ENCODE measurements at places on chromosomes 7 and 10. TPM values are rescaled to one million over a fixed set of nuclear protein-coding genes. Genes with fewer than 3 reads are reported as not detected.
A peak's percentile ranks its signal among the peaks of the same experiment; 100 is the strongest.

The TNS3 gene
- 12.9 TPM for polyA plus RNA-seq

The PKD1L1 gene
- polyA plus RNA-seq = 2.1 TPM

The ITIH5 gene
- 3.1 TPM for polyA plus RNA-seq

The GRM3 gene
- polyA plus RNA-seq = not detected

The PLXDC2 gene
- polyA plus RNA-seq = 3.4 TPM

The VGF gene
- not detected for polyA plus RNA-seq

The IL6 gene
- 1.7 TPM for polyA plus RNA-seq

The CPVL gene
- 134 TPM for polyA plus RNA-seq

The ZNF488 gene
- 0.07 TPM for polyA plus RNA-seq

DNA sequence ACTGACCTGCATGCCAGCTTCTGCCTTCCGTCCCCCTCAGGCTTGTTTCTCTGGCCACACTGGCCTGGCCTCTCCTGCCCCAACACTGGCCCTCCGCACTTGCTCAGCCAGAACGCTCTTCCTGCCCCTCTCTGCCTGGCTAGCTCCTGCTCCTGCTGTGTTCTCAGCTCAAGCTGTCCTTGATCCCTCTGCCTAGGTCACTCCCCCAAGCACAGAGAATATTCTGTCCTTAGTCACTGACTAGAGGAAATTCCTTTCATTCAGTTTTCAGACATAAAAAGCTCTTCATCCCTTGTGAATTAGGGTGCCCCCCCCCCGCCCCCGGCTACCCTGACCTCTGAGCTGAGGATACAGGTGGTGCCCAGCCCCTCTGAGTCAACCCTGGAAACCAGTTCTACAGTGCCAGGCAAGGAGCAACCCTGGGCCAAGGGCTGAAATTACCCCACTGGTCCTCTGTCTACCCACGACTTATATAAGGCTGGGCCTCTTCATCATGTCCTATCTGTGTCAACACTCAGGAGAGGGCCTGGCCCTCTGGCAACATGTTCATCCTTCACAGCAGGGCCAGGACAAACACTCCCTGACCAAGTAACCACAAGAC, 6.6 kb upstream of the SGPL1 start:
- DNase-seq = no peak

DNA sequence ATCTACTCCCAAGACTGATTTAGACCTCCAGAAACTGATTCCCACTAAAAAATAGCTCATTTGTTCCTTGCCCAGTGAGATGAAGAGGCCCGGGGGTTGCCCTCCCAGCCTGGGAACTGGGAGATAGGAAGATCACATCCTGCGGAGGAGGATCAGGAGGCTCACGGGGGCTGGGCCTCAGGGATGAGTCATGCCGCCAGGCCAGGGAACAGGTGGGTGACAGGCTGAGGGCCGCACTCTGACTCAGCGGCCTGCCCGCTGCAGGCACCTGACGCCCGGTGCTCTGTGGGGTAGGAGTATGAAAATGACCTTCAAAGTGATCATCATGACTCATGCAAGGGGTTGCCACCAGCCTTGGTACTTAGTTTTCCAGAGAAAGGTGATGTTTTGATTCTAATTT, 104.5 kb upstream of the ZPBP start:
- DNase-seq = no peak

DNA sequence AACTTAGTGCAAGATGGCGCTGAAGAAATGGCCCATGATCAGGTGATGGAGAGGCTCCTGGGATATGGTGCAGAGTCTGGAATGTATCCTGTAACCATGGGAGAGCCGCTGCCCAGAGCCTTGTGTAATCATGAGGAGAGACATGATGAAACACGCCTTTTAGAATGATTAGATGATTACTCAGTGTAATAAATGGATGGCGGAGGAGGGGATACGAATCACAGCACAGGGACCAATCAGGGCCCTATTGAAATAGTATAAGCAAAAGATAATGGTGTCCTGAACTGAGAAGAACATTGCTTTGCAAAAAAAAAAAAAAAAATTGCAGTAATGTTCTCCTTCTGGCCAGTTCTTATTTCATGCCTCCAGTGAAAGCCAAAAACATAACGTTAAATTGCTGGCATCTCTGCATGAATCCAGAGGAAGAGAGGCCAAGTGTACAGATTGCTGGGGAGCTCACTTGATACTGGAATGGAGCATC, 668.5 kb upstream of the AUTS2 start:
- no peak for DNase-seq

GRCh38 chr7:28155019-28155660, 25.5 kb downstream of the JAZF1 start:
- no peak for DNase-seq

- DNase-seq = peak; percentile 62
Observed at GRCh38 chr10:92839191-92840085, 8.9 kb upstream of the EXOC6 start.

DNA sequence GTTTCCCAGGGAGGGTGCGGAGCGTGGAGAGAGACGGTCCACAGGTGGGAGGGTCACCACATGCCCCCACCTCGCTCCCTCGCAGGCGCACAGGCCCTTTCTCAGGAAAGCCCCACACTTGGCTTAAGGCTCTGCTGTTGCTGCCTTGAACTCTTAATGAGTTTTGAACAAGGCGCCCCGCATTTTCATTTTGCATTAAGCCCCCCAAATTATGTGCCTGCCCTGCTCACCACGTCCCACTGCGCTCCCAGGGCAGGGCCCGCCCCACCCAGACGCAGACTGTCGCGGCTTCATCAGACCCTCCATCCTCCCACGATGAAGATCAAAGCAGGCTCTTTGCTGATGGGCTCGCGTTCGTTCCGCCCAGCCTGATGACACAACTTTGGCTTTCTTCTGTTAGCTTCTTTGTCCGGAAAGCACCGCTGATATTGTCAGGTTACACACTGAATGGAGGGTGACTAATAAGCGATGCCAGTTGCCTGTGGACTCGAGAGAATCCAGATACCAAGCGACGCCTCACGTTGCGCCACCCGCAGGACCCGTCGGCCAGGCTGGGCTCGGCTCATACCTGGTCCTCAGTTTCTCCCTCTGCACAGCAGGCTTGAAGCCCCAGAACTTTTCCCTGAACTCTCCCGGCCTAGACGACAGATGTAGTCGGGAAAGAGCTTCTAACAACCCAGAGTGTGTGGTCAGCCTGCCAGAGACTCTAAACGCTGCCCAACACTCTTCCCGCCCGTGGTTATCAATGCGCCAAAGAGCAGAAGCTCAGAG, 9.5 kb downstream of the CALML3 start:
- DNase-seq = no peak

- DNase-seq = no peak
Observed at GRCh38 chr7:136063326-136063666, 86.1 kb upstream of the MTPN start.

GRCh38 chr10:79196470-79197461, 128.0 kb downstream of the ZMIZ1 start:
- DNase-seq = peak; percentile 79

DNA sequence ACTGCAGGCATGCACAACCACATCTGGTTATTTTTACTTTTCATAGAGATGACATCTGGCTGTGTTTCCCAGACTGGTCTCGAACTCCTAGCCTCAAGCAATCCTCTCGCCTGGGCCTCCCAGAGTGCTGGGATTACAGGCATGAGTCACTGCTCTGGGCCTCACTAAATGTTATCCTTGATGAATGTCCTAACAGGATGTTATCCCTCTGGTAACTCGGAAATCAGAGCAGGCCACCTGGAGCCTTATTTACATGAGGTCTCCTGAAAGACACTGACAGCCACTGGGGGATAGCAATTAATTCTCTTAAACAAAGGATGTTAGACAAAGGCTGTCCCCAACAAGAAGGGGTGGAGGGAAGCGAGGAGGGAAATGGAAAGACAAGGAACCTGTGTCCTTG, 4.5 kb upstream of the ZNF438 start:
- DNase-seq = no peak

DNA sequence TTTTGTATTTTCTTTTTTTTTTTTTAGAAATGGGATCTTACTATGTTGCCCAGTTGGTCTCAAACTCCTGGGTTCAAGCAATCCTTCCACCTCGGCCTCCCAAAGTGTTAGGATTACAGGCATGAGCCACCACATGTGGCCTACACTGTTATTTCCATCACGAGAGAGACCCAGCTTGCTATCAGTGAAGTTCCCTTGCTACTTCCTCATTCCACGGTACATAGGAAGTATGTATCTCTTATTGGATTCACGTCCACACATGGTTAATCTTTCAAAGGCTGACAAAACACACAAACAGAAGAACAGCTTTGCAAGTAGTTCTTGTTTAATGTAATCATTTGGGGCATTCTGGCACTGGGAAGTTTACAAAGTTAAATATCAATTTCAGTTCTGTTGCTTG, 50.9 kb downstream of the DCLRE1A start:
- DNase-seq = no peak

DNA sequence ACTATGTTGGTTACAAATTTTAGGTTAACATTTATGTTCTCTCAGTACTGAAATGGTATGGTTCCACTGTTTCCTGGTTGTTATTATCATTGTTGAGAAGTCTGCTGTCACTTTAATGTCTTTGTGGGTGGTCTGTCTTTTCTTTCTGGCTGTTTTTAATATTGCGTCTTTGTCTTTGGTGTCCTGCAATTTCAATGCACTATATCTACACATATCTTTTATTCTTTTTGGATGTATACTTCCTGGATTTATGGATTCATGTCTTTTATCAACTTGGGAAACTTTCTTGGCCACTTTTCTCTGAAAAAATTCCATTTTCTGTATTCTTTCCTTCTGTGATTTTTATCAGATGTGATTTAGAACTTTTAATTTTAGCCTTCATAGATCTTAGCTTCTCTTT, 250.2 kb downstream of the BUB3 start:
- DNase-seq = no peak

DNA sequence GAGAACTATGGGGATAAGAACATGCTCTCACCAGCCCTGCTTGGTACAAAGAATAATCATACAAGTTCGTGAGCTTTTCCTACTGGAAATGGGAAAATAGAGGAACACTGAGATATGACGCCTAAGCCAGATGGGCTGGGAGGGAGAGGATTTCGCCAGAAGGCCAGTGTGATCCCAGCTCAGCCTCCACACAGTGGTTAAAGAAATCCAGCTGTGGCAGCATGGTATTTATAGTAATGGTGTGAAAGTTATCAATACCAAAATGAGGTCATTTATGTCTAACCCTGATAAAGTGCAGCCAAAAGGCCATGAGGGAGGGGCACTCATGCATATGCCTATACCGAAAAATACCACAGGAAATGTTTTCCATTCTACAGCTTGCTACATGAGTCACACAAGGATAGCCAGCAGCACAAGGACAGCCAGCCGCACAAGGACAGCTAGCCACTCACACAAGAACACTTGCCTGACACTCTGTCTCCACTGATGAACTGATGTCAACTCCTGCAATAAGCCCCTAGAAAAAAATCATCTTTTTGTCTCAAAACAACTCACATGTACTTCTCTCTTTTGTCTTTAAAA, 49.4 kb downstream of the FRMPD2 start:
- DNase-seq = no peak

- DNase-seq = no peak
Observed at GRCh38 chr7:45985902-45986301, 64.8 kb upstream of the IGFBP3 start.

DNA sequence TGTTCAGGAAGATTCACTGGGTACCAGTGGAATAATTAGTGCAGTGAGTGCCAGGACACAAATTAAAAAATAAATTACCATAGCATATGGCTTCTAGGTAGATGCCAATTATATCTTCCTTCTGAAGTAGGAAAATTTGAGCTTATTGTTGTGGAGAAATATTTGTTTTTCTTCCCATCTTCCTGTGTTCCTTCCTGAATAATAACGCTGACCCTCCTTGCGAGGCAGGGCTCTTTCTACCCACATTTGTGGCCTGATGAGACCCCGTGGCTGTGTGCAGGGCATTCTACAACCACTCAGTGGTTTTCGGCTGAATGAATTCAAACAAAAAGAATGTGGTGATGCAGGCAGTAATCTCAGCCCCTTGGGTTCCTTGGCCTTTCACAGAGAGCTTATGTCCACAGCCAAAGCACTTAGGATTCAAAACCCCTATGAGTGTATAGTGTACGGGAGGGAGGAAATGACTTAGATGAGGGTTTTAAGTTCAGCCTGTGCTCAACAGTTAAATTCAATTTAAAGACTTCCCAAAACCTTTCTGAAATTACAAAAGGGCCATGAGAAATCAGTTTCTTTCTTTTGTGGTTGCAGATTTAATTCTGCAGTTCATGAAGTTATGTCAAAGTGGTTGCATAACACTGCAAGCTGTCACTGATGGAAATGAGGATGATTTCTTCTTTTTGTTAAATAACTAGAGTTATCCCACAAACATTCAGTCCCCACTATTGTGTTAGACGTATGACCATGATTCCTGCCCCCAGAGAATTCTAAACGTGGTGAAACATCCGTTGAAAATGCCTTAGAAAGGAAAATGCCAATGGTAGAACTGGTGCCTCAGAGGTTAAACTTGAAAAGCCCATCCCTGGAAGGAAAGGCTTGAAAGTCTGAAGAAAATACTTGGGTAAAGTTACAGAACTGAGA, 255.3 kb downstream of the FZD1 start:
- DNase-seq = no peak

- no peak for DNase-seq
Observed at GRCh38 chr7:52944921-52945320, 90.5 kb upstream of the POM121L12 start.

GRCh38 chr7:10472115-10472514, 501.6 kb upstream of the PHF14 start:
- DNase-seq = no peak

GRCh38 chr10:43064331-43065075, 12.4 kb upstream of the RET start:
- no peak for DNase-seq

GRCh38 chr7:155213385-155213784, 84.3 kb upstream of the INSIG1 start:
- no peak for DNase-seq

GRCh38 chr10:8404721-8405120, 350.2 kb downstream of the GATA3 start:
- no peak for DNase-seq

DNA sequence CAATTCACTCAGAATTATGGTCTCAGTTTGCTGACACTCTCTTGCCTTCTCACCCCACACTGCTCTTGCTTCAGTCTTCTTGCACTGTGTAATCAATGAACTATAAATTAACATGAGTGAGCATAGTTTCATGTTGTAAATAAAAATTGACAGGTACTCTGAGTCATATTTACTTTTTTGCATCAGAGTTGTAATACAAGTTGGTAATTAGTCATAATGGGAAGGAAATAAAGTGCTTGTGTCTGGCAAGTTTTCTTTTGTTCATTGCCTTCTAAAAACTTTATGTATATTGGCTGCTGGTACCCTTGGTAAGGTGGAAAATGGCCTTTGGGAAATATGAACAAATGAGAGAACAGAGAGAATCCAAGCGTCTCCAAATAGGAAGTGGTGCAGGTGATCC, 169.3 kb upstream of the MAGI2 start:
- no peak for DNase-seq

DNA sequence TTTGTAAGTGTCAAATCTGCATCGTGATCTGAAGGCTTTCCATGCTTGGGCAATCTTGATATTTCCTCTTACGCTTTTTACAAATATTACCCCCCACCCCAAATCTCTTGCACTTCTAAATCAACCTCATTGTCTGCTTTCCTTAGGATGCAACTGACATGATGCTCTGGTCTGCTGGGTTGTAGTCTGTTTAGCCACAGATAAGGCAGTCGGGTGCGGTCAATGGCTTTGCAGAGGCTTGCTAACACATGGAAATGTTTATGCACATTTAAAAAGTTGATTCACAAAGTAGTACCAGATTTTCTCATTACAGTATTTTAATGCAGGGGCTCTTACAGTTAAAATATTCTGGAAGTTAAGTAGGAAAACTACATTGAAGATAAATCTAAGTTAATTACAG, 172.5 kb downstream of the BAMBI start:
- DNase-seq = no peak

- no peak for DNase-seq
Observed at GRCh38 chr7:155663937-155664336, 19.5 kb downstream of the RBM33 start.
